Stimulated activated CD8-positive, alpha-beta memory T cell treated with anti-CD3 and anti-CD28 coated beads, Interleukin-15, amount 100 ng/mL, for 1 hour (primary cell): ENCODE measurements at places on chromosomes 7 and 10.

DNA sequence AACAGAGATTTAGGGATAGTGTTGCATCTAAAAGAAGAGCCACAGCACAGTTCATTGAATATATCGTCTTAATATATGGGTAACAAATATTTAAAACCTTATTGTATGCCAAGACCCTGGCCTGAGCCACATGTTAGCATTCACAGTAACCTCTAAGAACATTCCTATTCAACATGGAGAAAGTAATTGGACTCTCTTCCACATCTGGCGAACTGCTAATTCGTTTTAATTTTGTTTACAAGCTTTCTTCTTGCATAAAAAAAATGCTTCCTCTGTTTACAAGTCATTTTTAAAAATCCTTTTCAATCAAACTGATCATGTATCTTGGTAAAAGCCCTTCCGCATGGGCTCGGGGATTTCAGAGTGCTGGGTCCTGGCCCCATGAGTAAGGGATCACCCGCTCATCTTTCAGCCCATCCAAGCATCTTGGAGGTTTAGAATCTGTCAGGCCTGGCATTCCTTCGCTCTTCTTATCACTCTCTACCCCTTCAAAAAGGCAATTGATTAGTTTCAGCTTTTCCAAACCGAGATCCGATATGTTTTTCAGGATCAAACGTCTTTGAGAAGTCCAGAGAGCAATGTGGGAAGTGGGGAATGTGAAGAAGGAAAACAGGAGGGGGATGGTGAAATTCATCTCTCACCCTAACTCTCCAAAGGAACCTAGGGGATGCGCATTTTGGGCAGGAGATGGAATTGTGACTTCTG is 7.3 kb downstream of the TWIST1 start:
- no peak for DNase-seq

DNA sequence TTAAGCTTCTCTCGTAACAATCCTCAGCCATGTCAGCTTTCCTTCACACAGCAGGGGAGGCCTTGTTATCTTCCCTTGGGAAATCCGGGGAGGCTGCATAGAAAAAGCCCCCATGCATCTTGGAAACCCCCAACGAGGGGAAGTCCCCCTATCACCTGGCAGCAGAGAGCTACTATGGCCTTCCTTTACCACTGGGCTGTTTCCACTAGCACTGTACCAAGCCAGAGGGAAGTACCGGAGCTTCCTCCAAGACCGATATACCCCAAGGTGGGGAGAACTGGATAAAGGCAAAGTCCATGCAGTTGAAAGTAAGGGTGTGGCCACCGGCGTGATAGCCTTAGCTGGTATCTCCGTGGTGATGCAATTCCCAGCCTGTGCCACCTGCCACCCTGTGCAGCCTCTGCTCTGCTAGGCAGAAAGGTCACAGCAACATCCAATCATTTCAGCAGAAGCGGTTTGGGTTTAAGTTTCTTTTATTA is 4.4 kb upstream of the CLIP2 start:
- DNase-seq: no peak

DNA sequence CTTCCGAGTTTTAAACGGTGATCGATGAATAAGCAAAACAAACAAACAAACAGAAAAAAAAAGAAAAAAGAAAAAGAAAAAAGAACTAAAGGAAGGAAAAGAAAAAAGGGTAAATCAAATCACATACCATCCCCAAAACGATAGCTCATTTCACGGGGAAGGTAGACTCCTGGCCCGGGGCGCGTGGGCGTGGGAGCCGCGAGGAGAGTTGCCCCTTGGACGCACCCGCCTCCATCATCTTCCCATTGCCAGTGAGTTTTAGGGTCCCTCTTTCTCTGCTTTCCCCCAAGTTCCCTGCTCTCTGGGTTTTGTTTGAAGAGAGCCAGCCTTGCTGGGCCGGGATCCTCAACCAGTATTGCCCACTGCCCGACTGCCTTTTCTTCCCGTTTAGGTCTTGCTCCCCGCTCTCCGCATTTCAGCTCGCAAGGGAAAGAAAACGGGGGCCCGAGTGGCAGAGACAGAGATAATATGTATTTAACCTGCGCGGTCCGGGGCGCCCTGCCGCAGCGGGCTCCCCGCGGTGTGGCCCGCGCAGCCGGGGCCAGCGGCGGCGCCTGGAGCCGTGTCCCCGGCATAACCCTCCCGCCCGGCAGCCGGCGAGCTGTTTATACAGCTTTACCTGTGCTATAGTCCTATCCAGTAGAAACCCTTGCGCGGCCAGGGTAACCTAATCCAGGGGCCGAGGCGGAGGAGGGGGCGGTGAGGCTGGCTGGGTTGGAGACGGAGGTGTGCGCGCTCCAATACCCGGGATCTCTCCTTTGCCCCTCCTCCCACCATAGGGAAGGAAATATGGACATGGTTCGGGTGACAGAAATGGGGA is 5.2 kb upstream of the GATA3 start:
- DNase-seq: no peak

DNA sequence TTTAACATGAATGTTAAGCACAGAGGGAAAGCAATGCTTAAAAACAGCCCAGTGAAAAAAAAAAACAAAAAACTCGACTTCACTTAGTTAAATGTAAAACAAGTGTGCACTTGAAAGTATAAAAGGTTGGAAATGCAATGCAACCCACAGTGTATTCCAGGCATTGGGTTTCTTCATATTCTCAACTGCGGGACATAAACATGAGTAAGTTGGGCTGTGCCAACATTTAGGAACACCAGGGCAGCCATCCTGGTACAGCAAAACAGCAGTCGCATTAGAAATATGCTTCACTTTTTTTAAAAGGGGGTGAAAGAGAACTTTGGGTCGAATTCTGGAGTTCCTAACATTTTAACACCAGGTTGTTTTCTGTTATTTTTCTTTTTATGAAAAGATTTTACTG is 937 bp downstream of the STEAP1 start:
- no peak for DNase-seq

GRCh38 chr10:109941236-109941862 is 18.0 kb upstream of the XPNPEP1 start:
- DNase-seq: no peak

DNA sequence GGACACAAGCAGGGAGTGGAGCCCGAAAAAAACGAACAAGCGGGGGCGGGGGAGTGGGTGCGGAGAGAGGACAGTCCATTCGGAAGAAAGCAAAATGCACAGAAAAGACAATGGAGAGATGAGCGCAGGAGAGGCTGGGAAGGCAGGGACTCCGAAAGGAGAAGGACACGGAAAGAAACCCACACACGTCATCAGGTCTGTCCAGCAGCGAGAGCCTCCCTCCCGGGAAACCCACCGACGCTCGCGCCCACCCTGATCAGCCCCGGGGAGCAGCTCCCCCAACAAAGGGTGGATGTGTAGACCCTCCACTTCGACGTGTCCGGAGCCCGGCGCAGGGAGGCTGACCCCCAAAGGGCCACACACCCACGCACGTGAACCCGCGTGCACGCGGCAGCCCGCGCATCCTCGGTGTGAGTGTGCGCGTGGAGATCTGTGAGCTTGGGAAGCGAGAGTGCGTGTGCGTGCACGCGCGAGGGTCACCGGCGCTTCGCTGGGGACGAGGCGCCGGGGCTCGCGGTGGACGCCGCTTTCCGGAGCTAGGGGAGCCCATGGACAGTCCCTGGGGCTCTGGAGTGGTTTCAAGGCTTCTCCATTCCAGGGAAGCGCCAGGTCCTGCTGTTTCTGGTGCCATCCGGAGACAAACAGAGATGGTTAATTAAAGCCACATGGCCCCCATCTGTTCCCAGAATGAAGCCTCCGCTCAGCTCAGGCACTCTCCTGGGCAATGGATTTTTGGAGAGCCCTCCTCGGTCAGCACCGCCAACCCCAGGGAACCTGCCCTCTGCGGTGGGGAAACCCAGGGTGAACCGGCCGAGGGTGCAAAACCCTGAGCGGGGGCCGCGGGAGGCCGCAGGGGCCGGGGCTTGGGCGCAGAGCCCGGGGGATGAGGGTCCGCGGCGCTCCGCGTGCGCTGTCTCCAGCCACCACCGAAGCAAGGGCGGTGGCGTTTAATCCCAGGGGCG is 916 bp downstream of the LAMB1 start:
- DNase-seq: no peak

DNA sequence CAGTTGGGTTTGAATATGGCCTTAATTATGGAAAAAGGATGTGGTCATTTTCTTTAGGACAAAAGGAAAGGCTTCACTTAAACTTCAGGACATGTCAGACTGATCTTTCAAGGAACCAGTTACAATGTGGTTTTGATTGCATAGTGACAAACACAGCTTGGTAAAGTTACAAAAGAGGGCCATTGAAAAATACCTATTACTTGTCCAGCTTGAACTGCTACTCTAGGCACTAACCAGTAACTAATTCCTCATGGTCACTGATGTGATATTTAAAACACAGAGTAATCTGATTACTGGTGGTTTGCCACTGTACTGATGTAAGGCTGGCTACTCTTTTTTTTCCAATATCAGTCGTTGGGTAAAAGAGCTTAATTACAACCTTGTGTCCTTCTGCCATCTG is 22.6 kb downstream of the TES start:
- no peak for DNase-seq

DNA sequence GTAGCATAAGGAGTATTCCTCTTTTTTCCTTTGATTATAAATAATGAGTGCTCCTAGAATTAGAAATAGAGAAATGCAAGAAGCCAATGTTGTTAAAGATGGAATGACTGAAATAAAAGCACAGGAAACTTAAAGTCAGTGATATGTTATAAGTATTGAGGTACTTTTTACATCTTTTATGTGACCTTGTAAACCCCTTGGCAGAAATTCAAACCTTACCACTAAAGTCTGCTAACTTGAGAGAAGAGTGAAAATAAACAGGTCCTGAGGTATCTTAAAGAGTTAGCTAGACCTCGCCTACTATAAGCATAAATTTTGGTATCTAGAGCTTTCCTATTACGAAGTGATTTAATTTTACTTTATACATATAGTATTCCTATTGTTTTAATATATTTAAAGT is 188.2 kb downstream of the DKK1 start:
- DNase-seq: no peak

- DNase-seq: no peak
Observed at GRCh38 chr10:22780474-22780885, 66.1 kb upstream of the PIP4K2A start.
